Fibroblast of gingiva (primary cell): ENCODE measurements at places on chromosomes 6 and 20.
A peak's percentile ranks its signal among the peaks of the same experiment; 100 is the strongest.

DNA sequence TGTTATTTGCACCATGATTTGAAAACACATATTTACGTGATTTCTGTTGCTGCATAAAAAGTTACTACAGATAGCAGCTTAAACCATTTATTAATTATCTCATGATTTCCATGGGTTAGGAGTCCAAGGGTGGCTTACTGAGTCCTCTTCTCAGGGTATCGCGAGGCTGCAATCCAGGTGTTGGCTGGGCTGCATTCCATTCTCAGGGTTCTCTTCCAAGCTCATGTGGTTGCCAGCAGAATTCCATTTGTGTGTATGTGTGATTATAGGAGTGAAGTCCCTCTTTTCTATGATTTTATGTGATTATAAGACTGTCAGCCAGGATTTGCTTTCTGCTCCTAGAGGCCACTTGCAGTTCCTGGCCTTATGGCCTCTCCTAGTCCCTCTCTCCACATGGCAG, 135.1 kb downstream of the FAM83B start:
- no peak for DNase-seq

GRCh38 chr20:46544576-46544975, 5.9 kb downstream of the OCSTAMP start:
- DNase-seq, result no peak

GRCh38 chr6:68226460-68226859, 408.6 kb upstream of the ADGRB3 start:
- no peak for DNase-seq

- DNase-seq, result no peak
These were observed 245.7 kb downstream of the BTBD9 start for GRCh38 chr6:38393986-38394385.

DNA sequence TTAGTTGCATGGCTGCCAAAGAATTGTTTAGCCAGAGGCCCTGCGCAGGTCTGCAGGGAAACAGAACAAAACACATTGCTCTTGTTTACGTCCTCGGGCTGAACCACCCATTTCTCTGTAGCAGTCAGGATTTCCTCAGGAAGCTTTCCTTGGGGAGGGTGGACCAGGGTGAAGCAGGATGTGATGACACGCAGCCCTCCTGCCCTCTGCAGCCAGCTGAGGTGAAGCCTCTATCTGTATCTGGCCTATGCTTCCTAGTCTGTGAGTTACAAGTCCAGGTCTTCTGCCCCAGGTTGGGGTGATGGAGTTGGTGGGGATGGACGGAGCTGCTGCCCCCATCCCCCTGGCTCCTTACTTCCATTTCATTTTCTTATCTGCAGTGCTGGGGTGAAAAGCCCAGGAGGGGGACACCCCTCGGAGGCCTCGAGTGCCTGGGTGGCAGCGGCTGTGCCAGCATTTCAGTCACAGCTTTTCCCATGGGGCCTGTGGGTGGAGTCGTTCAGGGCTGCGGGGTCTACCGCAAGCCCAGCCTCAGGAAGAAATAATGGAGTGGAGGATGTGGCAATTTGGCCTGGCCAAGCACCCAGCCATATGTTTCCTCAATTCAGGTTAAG, 24.9 kb downstream of the SASH1 start:
- DNase-seq, result peak; percentile 67

DNA sequence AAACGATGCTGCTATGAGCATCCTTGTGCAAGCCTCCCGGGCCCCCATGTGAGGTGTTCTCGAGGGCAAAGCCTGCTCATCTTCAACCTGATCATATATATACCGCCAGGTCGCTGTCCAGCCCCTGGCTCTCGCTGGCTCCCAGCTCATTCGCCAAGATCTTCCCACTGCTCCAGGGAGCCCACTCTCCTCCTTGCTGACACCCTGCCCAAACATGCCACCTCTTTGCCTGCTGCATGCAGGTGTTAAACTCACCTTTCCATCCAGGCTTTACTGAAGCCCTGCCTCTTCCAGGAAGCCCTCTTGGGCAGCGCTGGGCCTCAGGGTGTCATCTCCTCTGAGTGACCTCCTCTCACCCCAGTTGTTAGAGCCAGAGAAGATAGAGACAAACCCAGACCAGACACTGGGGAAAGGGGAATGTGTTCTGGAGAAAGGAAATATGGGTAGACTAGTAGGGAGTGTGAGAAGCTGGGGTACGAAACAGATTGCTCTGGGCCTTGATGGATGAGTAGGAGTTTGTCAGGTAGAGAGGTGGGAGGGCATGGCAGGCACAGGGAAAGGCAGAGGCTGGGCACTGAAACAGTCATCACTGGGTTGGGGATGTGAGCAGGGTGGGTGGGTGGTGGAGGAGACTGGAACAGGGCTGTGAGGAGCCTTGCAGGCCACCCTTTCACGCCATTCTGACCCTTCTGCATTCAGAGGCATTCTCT, 1.2 kb upstream of the DLGAP4 start:
- DNase-seq, result no peak

- DNase-seq, result no peak
These were observed 65.0 kb upstream of the IFNGR1 start for GRCh38 chr6:137283940-137284810.

- no peak for DNase-seq
These were observed 32.3 kb upstream of the LY86 start for GRCh38 chr6:6556161-6556737.

GRCh38 chr20:11569163-11569562, 348.5 kb upstream of the BTBD3 start:
- DNase-seq, result no peak

GRCh38 chr20:24915440-24915839, 33.6 kb upstream of the CST7 start:
- no peak for DNase-seq

- no peak for DNase-seq
These were observed 17.0 kb downstream of the TFAP2A start for GRCh38 chr6:10397756-10398445.

GRCh38 chr6:127202676-127203075, 64.0 kb upstream of the RNF146 start:
- DNase-seq, result no peak

DNA sequence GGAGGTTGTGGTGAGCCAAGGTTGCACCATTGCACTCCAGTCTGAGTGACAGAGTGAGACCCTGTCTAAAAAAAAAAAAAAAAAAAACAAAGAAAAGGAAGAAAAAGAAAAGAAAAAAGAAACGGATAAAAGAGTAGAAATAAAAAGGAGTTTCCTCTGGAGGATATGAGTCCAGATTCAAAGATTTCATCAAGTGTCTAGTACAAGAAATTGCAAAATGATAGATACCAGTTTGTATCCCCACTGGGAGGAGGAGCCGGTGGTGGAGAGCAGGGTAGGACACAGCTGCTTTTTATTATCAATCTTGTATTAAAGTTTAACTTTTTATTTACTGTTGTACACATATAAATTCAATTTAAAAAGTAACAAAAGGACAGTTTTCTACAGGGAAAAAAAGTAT, 113.9 kb downstream of the BMP7 start:
- DNase-seq, result no peak
